ENCODE measurements at places on chromosomes 1 and 21.
A peak's percentile ranks its signal among the peaks of the same experiment; 100 is the strongest.

DNA sequence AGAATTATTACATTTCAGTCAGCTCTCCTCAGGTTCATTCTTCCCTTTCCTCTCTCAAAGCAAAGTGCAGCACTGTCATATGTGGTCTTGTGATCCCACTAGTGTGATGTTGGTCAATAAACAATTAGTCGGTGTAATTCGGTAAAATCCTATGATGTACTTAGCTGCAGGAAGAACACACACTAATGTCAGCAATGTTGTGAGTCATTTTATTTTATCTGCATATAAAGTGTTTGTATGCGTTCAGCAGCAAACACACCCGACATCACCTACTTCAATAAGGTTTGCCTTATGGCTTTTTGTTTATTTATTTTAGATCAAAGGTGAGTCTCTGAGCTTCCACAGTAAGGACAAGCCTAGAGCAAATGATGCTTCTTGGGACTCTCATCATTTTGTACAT, 47.8 kb downstream of the PTPN14 start:
- DNase-seq, result no peak

- no peak for DNase-seq
Measured at GRCh38 chr1:99634971-99635624, 10.8 kb upstream of the PALMD start.

- no peak for DNase-seq
Measured at GRCh38 chr1:4033713-4034112, 133.6 kb upstream of the C1orf174 start.

GRCh38 chr1:53115403-53116306, 26.8 kb downstream of the SLC1A7 start:
- no peak for DNase-seq

DNA sequence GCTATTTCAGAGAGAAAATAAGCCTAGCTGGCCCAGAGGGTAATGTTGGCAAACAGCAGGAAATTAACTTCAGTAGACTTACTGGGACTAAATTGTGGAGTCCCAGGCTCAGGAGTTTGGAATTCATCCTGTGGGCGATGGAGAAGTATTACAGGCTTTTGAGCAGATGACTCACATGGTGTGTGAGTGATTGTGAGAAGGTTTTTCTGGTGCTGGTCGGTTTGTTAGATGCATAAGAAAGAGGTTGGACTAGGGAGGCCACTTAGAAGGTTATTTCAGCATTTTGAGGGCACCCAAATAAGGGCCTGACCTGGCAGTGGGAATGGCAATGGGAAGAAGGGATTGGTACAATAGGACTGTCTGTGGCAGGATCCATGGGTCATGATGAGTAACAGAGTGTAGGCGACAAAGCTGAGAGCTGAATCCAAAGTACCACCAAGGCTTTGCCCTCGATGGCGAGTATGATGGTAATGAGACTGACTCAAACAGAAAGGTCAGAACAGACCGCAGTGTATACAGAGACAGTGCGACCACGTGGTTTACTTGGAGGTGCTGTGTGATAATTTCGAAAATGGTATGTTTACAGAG, 69.2 kb upstream of the KIF26B start:
- no peak for DNase-seq

GRCh38 chr1:168408884-168409283, 128.2 kb downstream of the TBX19 start:
- peak; percentile 67 for DNase-seq

DNA sequence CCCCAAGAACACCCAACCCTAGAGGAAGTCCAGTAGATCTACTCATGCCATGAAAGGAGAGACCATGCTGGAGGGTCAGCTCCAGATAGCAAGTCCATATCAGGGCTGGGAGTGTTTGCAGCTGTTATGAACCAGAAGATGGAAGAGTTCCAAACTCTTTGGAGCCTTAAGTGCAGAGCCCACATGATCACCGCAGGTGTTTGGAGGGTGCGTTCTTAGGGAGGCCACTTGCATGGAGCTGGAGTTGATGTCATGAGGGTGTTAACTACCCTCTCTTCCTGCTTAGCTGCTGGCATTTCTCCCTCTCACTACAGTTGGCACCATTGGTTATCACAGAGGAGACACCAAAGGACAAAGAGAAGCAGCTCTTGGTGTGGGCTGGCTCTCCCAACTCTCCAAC, 616.9 kb downstream of the AJAP1 start:
- no peak for DNase-seq

GRCh38 chr21:40016667-40017066, 149.4 kb downstream of the PCP4 start:
- DNase-seq, result no peak
